ENCODE measurements at places on chromosomes 11 and 22. TPM values are rescaled to one million over a fixed set of nuclear protein-coding genes. Genes with fewer than 3 reads are reported as not detected.

Gene GRIA4
- 13.6 TPM for total RNA-seq

Gene OR52H1
- total RNA-seq, result not detected

Gene VSTM5
- 2.0 TPM for total RNA-seq

Gene OR9Q1
- not detected for total RNA-seq

Gene ADAMTS15
- total RNA-seq, result 0.20 TPM

Gene FXYD2
- 0.44 TPM for total RNA-seq

Gene SYCE3
- not detected for total RNA-seq

Gene RNH1
- total RNA-seq, result 85.9 TPM

Gene RIBC2
- total RNA-seq, result 0.71 TPM

DNA sequence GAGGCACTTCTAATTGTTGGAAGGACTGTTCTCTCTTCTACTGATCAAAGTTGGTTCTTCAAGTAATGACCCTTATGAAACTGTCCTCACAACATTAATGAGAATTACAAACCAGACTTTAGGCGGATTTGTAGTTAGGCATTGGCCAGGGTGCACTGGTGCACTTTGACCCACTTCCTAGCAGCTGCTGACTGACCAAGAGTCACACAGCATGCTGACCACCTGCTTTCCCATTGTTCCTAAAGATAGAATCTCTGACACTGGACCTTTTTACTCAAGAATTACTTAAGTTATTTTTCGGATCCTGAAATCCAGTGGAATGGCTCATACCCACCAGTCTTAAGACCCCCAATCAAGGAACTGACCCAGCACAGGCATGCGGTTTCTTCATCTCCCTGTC lies 264.0 kb downstream of the ST3GAL4 start:
- DNase-seq, result no peak
- no peak overlapping the region for H3K4me3 ChIP-seq
- H3K27ac ChIP-seq, result no peak overlapping the region
- no peaks in the 10 kb centered on the region for H3K36me3 ChIP-seq

GRCh38 chr11:43779306-43779705 lies 98.8 kb downstream of the HSD17B12 start:
- peaks cover 3% of the 10 kb centered on the region for H3K4me1 ChIP-seq
- H3K36me3 ChIP-seq, result peaks cover 10% of the 10 kb centered on the region

DNA sequence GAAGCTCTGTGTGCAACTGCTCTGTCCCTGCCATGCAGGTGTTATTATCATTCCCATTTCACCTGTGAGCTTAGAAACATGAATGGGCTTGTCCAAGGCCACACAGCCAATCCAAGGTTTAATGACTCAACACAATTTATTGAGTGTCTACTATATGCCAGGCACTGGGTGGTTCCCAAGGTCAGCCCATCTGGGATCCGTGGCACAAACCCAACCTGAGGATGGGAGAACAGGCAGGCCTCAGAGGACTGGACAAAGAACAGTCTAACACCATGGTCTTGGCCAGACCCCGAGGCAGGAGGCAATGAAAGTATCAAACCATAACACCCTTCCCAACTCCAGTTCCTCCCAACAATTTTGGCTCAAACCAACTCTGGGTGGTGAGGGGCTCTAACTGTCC lies 15.7 kb downstream of the SPATA19 start:
- H3K36me3 ChIP-seq, result no peaks in the 10 kb centered on the region
- peaks cover 11% of the 10 kb centered on the region for H3K27me3 ChIP-seq
- H3K4me1 ChIP-seq, result peaks cover 4% of the 10 kb centered on the region
- H3K27ac ChIP-seq, result no peak overlapping the region
- DNase-seq, result no peak
- H3K4me3 ChIP-seq, result no peak overlapping the region

DNA sequence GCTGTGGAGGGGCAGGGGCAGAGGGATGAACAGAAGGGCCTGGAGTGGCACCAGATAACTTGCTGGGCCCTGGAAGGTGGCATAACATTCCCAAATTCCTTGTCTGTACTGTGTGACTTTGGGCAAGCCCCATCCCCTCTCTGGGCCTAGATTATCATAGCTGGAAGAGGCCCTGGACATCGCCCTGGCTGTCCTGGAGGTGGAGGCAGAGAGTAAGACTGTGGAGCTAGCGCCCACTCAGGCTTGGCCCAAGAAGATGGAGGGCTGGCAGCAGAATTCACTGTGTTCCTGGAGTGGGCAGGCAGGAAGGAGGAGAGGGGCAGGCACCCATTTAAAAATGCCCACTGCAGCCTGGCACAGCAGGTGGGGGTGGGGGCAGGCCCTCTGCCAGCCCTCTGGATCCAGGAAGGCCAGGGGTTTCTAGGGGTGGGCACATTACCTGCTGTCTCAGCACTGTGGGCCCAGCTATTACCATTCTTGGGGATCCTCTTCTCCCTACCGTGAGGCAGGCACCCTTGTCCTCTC lies 22.6 kb downstream of the ARHGEF17 start:
- peaks cover 3% of the 10 kb centered on the region for H3K27me3 ChIP-seq
- H3K36me3 ChIP-seq, result no peaks in the 10 kb centered on the region
- no peak overlapping the region for H3K4me3 ChIP-seq
- peaks cover 61% of the 10 kb centered on the region for H3K4me1 ChIP-seq
- H3K27ac ChIP-seq, result peak overlapping the region; percentile 74

DNA sequence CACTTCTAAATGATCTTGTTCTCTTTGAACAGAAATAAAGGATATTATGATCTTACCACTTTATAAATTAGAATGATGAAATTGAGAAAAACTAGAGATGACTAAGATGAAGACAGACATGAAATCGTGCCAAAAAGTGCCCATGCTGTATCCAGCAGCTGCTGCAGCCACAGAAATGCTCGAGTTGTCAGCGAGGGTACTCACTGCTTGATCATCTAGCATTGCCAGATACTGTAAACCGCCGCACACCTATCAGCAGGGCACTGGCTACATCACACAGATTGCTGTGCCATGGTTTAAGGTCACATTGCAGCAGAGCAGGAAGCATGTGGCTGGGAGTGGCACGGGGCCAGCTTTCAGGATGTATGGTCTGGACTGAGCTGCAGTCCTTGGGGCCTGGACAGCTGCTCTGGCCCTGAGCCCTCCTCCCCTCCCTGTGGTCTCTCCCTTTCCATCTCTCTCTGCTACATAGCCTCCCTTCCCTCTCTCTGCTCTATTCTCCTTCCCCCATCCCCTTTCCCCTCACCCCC lies 51.0 kb upstream of the SEPTIN5 start:
- peaks cover 11% of the 10 kb centered on the region for H3K27me3 ChIP-seq
- H3K4me1 ChIP-seq, result peaks cover 30% of the 10 kb centered on the region
- DNase-seq, result peak; percentile 39

GRCh38 chr22:35399114-35399677 lies 744 bp upstream of the MCM5 start:
- H3K4me1 ChIP-seq, result no peaks in the 10 kb centered on the region
- peak overlapping the region; percentile 98 for H3K4me3 ChIP-seq
- H3K27ac ChIP-seq, result no peak overlapping the region
- H3K36me3 ChIP-seq, result no peaks in the 10 kb centered on the region

- no peaks in the 10 kb centered on the region for H3K36me3 ChIP-seq
- peaks cover 2% of the 10 kb centered on the region for H3K27me3 ChIP-seq
- H3K27ac ChIP-seq, result no peak overlapping the region
- no peak overlapping the region for H3K4me3 ChIP-seq
- no peak for DNase-seq
Observed at GRCh38 chr11:85582111-85582510, 45.0 kb downstream of the DLG2 start.

DNA sequence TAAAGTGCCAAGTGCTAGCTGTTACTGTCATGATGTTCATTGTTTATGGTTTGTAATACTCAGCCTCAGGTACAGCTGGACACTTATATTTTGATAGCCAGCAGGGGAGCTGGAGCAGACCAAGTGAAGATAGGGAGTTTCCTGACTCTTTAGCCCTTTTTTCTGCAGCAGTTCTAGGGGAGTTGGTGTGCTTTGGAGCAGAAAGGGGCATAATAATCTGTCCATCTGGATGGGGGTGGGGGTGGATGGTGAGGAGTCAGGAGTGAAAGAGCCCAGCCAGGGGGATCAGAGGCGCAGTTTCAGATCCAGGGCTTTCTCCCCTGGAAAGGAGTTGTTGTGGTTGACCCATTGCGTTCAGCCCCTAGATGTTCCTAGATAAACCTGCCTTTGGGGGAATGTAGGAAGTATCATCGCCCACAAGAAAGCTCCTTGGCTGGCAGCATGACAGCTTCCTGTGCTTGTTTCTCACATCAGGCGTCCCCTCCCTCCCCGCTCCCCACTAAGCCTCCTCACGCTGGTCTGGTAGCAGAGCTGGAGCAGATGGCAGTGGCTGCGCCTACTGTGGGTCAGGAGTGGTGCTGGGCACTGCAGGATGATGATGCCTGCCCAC lies 41.9 kb downstream of the MED15 start:
- H3K27me3 ChIP-seq, result no peaks in the 10 kb centered on the region
- DNase-seq, result no peak
- peaks cover 36% of the 10 kb centered on the region for H3K4me1 ChIP-seq
- H3K36me3 ChIP-seq, result peaks cover 5% of the 10 kb centered on the region

DNA sequence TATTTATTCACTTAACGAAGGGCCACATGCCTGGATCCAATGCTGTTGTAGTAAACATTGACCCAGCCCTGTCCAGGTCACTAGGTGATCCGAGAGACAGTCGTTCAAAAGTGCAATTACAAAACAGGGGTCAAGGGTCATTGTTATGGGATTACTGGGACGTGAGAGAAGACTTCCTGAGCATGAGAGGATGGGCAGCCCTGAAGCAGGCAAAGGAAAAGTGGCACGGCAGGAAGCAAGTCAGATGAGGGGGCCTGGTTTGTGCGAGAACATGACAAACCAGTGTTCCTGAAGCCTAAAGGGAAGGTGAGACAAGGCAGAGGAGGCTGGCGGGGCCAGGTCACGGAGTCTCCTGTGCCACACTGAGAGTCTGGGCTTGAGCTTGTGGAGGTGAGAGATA lies 15.8 kb upstream of the MMP20 start:
- H3K27me3 ChIP-seq, result no peaks in the 10 kb centered on the region
- H3K4me3 ChIP-seq, result no peak overlapping the region
- no peaks in the 10 kb centered on the region for H3K36me3 ChIP-seq
- DNase-seq, result no peak

- no peak overlapping the region for H3K4me3 ChIP-seq
- H3K27ac ChIP-seq, result no peak overlapping the region
- H3K36me3 ChIP-seq, result no peaks in the 10 kb centered on the region
- no peaks in the 10 kb centered on the region for H3K27me3 ChIP-seq
- no peak for DNase-seq
Observed at GRCh38 chr11:12165237-12165875, 55.0 kb downstream of the MICAL2 start.

GRCh38 chr22:23722724-23723123 lies 28.2 kb downstream of the ZNF70 start:
- no peak overlapping the region for H3K4me3 ChIP-seq
- H3K4me1 ChIP-seq, result no peaks in the 10 kb centered on the region
- H3K27me3 ChIP-seq, result no peaks in the 10 kb centered on the region
- no peak for DNase-seq

DNA sequence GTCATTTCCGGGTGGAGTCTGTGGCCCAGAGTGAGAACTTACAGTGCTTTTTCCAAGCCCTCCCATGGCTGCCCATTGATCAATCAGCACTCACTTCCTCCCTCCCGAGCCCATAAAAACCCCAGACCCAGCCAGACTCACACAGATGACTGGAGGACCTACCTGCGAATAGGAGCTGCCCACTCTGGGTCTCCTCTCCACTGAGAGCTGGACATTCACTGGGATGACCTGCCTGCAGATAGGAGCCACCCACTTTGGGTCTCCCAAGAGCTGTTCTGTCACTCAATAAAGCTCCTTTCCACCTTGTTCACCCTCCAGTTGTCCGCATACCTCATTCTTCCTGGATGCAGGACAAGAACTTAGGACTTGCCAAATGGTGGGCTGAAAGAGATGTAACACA lies 56.0 kb upstream of the B3GNT6 start:
- H3K27me3 ChIP-seq, result peaks cover 2% of the 10 kb centered on the region
- H3K27ac ChIP-seq, result no peak overlapping the region

DNA sequence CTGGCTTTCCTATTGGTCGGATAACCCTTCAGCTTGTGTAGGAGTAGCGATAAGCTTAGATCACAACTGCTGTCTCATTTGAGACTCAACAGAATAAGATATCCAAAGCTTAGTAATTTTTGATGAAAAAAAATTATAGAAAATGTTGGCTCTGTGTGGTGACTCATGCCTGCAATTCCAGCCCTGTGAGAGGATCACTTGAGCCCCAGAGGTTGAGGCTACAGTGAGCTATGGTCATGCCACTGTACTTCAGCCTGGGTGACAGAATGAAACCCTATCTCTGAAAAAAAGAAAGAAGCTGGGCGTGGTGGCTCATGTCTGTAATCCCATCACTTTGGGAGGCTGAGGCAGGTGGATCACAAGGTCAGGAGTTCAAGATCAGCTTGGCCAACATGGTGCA lies 55.6 kb upstream of the RRM1 start:
- no peak overlapping the region for H3K4me3 ChIP-seq
- H3K36me3 ChIP-seq, result no peaks in the 10 kb centered on the region
- no peak overlapping the region for H3K27ac ChIP-seq
- H3K4me1 ChIP-seq, result no peaks in the 10 kb centered on the region
- H3K27me3 ChIP-seq, result no peaks in the 10 kb centered on the region

- H3K4me3 ChIP-seq, result no peak overlapping the region
- no peak overlapping the region for H3K27ac ChIP-seq
- no peaks in the 10 kb centered on the region for H3K36me3 ChIP-seq
- H3K4me1 ChIP-seq, result peaks cover 2% of the 10 kb centered on the region
- H3K27me3 ChIP-seq, result peaks cover 10% of the 10 kb centered on the region
Observed at GRCh38 chr22:50236731-50237409, 8.0 kb downstream of the TUBGCP6 start.

- no peaks in the 10 kb centered on the region for H3K36me3 ChIP-seq
- no peak for DNase-seq
- H3K27ac ChIP-seq, result no peak overlapping the region
- no peaks in the 10 kb centered on the region for H3K27me3 ChIP-seq
Observed at GRCh38 chr11:14612694-14613093, 30.9 kb upstream of the PDE3B start.

DNA sequence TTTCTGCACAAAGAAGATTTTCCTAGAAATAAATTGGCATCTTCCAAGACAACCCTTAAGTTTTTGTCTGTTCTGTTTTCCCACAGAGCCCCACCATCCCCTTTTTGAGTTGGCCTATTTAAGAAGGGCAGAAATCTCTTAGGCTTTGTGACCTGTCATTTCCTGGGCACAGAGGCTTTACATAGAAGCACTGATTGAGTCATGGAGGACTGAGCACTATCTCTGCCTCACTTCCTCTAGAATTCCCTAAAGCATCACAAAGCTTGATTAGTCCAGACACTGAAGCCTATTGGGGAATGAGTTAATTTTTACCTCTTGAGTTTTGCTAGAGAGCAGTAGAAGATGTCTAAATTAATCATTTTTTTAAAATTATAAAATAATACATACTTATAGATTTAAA lies 25.4 kb downstream of the TRIM44 start:
- no peaks in the 10 kb centered on the region for H3K36me3 ChIP-seq
- no peaks in the 10 kb centered on the region for H3K27me3 ChIP-seq
- H3K4me3 ChIP-seq, result no peak overlapping the region
- peaks cover 5% of the 10 kb centered on the region for H3K4me1 ChIP-seq

DNA sequence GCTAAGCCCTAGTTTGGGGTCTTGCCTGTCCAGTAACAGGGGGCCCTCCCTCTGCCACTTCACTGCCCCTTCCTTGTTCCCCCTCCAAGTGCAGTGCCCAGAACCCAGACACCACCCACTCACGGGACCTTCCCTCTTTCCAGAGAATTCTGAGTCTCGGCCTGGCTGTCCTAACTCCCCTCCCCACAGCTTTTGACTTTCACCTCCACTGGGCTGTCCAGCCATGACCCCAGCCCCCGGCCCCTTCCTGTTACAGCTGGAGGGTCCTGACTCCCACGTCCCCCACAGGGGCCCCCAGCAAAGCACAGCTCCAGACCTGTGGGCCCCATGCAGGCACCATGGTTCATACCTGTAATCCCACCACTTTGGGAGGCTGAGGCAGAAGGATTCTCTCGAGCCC lies 71.5 kb downstream of the BRD1 start:
- DNase-seq, result no peak
- no peak overlapping the region for H3K27ac ChIP-seq
- no peaks in the 10 kb centered on the region for H3K36me3 ChIP-seq
- no peaks in the 10 kb centered on the region for H3K4me1 ChIP-seq
- H3K4me3 ChIP-seq, result no peak overlapping the region
- H3K27me3 ChIP-seq, result peaks cover 6% of the 10 kb centered on the region
